ENCODE measurements at places on chromosomes 7 and 10.

DNA sequence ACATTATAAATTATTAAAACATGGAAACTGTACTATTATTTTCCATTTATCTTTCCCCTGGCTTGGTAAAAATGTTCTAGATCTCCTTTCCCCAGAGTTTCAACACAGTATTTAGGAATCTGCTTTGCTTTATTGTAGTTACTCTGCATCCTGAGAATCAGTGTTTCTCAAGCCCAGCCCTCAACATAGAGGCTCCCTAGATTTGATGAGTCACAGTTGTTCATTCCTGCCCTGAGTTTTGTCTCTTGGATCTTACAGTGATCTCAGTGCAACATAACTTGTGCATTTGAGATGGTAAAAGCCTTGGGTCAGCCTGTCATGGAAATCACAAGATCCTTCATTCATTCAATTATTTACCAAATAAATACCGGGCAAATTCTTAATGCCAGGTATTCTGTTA lies 63.0 kb downstream of the VAX1 start:
- no peak for DNase-seq

GRCh38 chr7:125561006-125561405 lies 631.4 kb upstream of the POT1 start:
- DNase-seq, result no peak

DNA sequence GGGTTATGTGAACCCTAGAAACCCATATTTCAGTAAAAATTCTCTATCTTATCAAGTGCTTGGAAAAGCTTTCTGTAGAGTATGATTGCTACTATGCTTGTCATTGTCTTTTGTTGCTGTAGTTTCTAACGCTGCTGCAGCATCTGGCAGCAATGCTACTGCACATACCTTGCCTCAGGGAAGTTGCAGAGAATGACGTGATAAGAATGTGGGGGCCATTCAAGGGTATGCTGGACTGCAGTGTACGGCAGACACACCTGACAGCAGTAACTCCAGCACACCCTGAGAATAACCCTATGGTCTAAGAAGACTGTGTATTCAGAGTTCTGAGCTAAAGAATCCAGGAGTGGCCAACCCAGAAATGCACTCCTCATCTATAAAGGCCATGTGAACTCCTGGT lies 20.5 kb downstream of the TRIM4 start:
- DNase-seq, result no peak

- DNase-seq, result no peak
These were observed 54.3 kb downstream of the INSYN2A start for GRCh38 chr10:127142136-127142535.

GRCh38 chr7:143504215-143504936 lies 26.7 kb downstream of the TAS2R41 start:
- DNase-seq, result no peak

DNA sequence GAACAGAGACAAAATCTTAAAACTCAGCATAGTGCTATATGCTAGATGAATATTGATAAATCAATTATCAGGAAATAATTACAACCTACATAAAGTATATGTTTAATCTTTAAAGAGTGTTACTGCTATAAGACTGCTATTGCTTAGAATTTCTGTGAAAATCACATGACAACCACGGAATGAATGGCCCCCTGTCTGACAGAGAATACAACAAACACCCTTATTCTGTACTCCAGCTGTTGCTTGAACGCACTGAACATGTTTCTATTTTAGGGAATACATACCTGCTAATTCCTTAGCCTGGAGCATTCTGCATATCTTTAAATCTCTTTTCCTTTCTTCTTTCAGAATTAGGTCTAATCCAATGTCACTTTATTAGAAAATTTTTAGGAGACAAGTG lies 452.4 kb upstream of the PHF14 start:
- DNase-seq, result no peak
